ENCODE measurements at places on chromosomes 13 and 19.

DNA sequence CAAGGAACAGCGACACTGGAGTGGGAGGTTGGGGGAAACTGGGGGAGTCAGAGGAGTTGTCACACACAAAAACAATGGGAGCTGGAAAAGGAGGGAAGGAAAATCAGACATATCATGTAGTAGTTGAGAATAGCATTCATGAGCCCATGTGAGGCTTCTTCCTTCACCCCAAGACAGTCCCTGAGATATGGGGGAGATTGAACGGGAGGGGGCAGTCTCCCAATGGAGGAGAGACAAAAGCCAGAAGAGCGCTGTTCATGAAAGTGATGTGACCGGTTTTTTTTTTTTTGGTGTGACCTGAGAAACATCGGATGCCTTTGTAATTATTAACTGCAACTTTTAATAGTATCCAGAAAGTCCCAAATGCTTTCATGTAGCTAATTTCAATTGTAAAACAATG is 631.8 kb upstream of the KLF12 start:
- no peak for DNase-seq

- no peak for DNase-seq
These were observed 449.3 kb downstream of the OXGR1 start for GRCh38 chr13:96544957-96545356.

GRCh38 chr19:2477732-2478191 is 1.8 kb downstream of the GADD45B start:
- peak; percentile 61 for DNase-seq

DNA sequence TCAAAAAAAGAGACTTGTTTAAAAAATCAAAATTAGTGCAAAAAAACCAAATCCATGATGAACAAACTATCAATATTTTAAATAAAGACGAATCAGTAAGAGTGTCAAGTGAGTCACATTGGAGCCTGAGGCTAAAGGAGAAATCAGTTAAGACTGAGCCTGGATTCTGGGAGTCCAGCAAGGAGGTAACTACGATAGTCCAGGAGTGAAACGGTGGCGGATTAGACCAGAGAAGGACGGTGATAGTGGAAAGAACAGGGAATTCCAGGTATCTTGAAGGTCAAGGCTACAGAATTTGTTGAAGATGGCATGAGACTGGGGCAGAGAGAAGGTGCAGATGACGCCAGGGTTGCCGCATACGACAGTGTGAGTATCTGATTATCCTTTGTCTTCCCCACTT is 7.0 kb upstream of the NPAS1 start:
- no peak for DNase-seq

DNA sequence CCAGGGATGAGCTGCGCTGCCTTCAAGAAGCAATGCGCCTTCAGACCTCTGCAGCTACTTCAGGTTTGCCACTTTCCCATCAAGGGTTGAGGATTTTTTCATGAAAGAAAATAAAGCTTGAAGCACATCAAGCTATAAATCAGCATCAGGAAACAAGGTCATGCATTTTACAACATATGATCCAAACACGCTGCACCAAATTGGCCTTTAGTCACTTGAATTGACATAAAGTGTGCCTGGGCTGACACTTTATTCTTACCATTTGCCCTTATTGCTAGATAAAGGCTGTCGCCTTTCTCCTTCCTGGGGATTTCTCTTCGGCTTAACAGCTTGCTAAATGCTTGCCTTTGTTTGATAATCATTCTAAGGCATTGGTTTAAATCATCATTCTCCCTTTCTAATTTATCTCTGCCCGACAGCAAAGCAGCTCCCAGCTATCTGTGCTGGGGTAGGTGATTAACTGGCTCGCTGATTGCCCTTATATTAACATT is 87.7 kb downstream of the LHFPL6 start:
- no peak for DNase-seq

DNA sequence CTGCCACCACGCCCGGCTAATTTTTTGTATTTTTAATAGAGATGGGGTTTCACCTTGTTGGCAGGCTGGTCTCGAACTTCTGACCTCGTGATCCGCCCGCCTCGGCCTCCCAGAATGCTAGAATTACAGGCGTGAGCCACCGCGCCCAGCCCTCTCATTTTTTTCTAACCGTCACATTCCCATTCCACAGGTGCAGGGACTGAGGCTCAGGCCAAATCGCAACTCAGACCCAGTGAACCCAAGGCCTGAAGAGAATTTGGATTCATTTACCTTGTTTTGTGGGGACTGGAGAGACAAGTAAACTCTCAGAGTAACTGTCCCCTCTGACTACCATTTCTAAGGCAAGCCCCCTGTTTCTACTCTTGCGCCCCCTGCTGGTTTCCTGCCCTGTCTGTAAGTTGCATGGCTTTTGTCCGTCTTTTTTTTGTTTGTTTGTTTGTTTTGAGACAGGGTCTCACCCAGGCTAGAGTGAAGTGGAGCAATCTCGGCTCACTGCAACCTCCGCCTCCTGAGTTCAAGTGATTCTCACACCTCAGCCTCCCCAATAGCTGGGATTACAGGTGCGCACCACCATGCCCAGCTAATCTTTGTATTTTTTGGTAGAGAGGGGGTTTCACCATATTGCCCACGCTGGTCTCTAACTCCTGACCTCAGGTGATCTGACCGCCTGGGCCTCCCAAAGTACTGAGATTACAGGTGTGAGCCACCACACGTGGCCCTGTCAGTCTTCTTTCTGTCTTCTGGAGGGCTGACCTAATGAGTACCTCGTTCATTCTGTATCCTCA is 2.3 kb upstream of the STRN4 start:
- peak; percentile 80 for DNase-seq

- DNase-seq, result no peak
These were observed 2.0 kb downstream of the ZNF581 start for GRCh38 chr19:55645512-55645881.

DNA sequence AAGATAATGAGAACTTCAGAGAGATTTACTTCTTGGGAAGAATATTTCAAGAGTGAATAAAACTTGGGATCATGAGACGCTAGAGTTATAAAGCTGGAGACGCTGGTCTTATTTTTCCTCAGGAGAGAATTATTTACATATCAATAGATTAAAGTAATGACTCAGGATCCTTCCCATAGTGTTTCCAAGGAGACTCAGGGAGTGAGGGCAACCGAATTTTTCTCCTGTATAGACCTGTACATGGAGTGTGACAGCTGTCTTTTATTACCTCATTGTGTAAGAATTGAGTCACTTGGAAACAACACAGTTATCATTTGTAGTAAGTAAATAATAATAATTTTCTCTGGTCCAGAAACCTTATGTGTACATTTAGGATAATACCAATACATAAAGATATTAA is 1905.5 kb downstream of the OLFM4 start:
- DNase-seq, result no peak

- no peak for DNase-seq
These were observed 39.7 kb downstream of the GJA3 start for GRCh38 chr13:20121159-20121525.

DNA sequence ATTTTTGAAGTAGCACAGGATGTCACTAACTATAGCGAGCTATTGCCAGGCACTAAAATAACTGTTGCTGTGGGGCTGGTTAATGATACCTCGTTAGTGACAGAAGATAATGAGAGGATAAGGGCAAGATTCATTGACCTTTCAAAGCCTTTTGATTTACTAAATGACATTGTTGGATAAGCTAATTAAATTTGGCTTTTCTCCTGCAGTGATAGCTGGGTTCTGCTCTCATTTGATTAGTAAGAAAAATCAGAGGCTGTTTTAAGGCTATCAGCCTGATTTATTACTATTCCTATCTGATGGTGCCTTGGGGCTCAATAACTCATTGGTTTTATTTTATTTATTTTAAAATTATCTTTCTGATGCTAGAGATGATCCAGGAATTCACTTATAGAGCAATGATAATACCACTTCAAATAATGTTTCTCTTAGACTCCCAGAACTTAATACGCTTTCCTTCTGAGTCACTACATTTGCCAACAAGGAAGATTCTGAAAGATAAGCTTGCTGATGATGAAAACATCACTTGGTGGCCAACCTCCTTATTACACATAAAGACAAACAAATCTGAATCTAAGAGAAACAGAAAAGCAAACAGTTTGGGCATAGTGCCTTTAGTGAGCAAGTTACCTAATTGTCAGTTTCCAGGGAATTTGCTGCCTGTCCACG is 501.3 kb upstream of the ARGLU1 start:
- DNase-seq, result no peak

GRCh38 chr19:17209126-17210036 is 5.8 kb upstream of the USE1 start:
- peak; percentile 39 for DNase-seq

DNA sequence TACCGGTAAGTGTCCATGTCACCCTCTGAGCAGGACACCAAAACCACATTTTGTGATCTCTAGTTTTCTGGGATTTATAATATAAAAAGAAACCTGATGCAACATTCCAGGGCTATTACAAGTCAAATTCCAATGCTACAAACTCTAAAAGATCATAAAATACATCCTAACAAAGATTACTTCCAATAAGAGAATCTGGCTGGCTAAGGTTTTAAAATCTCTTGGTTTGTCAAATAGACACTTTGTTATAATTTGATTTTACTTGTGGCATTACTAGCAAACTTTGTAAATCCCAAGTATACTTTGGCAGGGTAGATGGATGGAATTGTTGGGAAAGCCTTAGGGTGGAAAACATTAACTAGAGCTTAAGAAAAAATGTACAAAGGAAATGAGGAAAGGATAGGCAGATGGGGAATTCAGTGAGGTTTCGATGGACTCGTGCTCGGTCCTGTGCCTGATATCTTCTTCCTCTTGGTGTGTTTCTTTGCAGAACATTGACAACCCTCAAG is 74.0 kb upstream of the POMP start:
- DNase-seq, result no peak

GRCh38 chr13:103931885-103932284 is 865.7 kb upstream of the SLC10A2 start:
- DNase-seq, result no peak

DNA sequence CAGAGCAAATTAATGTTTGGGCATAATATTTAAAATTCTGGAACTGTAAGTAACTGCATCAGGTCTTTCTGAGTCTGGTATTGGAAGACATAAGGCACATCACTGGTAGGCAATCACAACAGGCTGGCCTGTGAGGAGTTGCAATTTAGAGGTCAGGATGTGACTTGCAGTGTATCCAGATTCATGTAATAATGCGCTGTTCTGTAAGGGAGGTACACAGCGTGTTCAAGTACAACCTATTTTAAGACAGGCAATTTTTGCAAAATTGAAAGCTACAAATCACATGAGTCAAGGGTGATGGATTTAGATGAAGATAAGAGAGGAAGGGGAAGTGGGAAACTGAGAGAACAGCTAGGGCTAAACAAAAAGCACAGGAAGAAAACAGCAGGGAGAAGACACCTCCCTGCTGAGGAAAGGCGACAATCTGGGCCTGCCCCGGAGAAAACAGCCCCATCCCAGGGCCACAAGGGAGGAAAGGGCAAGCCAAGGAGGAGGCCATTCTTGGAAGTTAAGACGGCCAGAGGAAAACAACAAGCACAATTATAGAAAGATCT is 138.1 kb downstream of the LACC1 start:
- DNase-seq, result no peak

GRCh38 chr13:39461685-39462266 is 141.2 kb downstream of the LHFPL6 start:
- no peak for DNase-seq

- no peak for DNase-seq
These were observed 183.7 kb downstream of the COL4A1 start for GRCh38 chr13:110123041-110123809.

DNA sequence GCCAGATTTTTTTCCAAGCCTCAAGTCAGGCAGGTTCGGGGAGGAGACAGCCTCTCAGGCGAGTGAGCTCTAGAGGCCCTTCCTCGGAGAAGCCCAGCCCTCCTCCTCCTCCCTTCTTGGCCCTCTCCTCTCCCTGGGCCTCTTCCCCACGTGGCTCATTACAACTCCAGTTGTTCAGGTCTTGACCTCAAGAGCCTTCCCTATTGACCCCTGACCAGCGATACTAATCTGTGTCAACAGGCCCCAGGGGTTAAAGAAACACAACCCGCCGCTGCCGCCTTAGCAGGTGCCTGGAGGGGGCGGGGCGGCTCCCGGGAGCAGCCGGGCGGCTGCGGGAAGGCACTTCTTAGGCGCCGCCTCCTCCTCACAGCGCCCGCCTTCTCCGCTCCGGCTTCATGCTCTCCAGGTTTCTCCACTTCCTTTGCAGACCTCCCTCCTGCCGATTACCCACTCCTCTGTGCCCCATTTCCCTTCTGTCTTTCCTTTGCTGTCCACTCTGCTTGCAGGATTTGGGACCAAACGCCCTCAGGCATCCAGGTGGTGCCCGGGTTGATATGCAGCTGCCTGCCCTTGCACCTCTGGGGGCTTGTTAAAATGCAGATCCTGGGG is 51.0 kb downstream of the LYL1 start:
- peak; percentile 84 for DNase-seq

DNA sequence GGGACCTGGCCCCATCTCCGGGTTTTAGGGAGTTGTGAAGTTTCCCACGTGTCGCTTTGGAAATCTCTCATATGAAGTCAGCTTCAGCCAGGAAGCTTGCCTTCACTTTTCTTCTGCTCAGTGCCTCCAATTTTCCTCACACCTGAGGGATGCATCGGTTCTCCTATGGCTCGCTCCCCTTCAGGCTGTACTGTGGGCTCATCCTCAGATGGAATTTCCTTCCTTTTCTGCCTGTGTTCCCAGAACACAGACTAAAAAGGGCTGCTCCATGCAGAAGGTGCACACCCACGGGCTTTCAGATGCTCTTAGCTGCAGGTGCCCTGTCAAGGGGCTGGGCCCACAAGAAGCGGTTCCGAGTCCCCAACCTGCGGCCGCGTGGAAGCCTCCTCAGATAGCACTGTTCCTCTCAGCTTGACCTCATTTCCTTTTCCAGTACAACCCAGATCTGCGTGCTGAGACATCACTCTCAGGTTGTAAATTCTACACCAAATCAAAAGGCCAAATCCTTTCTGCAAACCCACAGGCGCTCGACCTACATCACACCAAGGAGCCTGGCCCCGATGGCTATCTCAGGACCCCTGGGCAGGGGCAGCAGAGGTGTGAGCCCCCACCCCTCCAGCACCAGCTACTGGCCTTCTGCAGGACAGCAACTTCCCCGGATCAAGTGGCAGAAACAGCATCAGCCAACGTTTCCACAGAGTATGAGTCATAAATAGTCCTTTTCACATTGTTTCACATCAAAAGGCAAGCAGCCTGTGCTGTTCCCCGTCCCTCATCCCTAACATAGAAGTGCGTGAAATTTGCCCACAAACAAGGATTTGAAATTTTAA is 275.9 kb downstream of the ZNF536 start:
- no peak for DNase-seq

GRCh38 chr19:8615813-8616596 is 5.5 kb upstream of the ADAMTS10 start:
- peak; percentile 46 for DNase-seq

DNA sequence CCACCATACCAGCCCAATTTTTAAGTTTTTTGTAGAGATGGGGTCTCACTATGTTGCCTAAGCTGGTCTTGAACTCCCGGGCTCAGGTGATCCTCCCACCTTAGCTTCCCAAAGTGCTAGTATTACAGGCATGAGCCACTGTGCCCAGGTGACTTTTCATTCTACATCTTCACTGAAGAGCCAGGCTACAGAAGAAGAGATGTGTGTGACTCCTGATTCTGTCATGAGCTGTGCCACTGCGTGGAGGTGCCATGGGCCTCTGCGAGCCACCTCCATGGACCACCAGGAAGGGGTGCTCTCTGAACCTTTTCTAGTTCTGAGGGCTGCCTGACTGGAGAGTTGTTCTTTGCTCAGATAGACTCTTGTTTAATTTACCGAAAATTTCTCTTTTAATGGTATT is 56.6 kb upstream of the RANBP3 start:
- no peak for DNase-seq
